ENCODE measurements at places on chromosomes 2 and 18. TPM values are rescaled to one million over a fixed set of nuclear protein-coding genes. Genes with fewer than 3 reads are reported as not detected.

The ACTR1B gene
- total RNA-seq = 91.2 TPM

The ASTL gene
- not detected for total RNA-seq

DNA sequence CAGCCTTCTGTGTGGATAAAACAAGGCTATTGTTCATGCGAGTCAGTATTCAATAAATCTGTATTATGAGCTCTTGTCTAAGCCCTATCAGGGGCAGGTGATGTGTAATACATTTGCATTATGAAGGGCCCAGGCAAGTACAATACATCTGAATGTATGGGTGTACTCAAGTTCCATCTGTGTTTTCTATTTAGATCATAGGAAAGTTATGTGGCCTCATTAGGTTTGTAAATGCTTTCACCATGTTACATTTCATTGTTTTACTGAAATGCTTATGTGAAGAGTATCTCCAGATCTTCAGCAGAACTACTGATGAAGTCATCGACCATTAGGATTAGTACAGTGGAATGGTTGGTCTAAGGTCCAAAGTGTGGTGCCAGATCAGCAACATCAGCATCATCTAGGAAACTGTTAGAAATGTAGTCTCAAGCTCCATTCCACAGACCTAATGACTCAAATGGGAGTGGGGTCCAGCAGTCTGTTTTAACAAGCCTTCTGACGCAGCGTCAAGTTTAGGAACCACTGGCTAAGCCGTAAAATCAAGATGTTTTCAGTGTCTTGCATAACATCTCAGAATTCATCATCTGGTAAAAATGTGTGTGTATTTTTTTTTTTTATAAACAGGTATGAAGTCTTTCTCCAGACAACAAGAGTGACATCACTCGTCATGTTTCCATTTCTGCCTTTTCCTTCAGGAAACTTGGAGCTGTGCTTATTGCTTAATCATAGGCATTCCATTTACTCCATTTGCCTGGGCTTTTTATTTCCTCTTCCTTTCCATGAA, 80.5 kb downstream of the LYPD6 start:
- DNase-seq = no peak
- no peaks in the 10 kb centered on the region for H3K36me3 ChIP-seq
- no peak overlapping the region for H3K4me3 ChIP-seq
- H3K27me3 ChIP-seq = no peaks in the 10 kb centered on the region
- H3K4me1 ChIP-seq = no peaks in the 10 kb centered on the region
- no peak overlapping the region for H3K27ac ChIP-seq

GRCh38 chr2:108382196-108382595, 4.4 kb downstream of the SULT1C4 start:
- H3K36me3 ChIP-seq = no peaks in the 10 kb centered on the region
- DNase-seq = no peak
- no peak overlapping the region for H3K4me3 ChIP-seq
- H3K27ac ChIP-seq = no peak overlapping the region
- no peaks in the 10 kb centered on the region for H3K27me3 ChIP-seq

GRCh38 chr2:235924675-235925063, 243.5 kb downstream of the GBX2 start:
- H3K27me3 ChIP-seq = no peaks in the 10 kb centered on the region
- no peaks in the 10 kb centered on the region for H3K36me3 ChIP-seq
- no peak overlapping the region for H3K27ac ChIP-seq
- no peaks in the 10 kb centered on the region for H3K4me1 ChIP-seq
- no peak overlapping the region for H3K4me3 ChIP-seq

DNA sequence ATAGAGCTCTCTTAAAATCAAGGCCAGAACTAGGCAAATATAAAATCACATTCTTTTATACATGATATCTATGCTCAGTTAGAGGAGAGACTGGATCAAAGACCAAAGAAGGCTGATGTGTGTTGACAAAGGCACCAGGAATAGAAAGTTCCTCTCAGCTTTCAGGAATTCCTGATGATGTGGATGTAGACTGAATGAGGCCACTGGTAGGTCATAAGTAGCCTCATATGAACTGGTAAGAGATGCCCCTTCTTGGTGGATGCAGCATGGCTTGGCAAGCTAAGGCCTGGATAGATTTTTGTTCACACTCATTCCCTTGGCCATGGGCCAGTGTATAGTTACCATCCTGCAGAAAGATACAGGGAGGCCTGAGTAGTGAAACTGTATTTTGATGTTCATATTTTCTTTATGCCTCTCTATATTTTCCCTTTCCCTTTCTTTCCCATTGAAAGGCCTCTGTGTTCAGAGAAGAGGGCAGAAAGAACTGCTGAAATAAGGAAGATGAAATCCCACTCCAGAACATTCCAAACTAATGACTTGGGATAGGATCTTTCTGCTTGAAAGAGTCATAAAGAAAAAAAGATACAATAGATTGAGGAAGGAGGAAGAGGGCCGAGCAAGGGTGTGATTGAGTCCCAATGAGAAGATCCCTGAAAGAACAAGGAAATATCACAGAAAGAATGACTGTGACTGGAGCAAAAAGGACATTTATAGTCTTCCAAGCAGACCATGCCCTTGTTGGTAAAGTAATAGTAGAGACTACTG, 2182.7 kb upstream of the PIK3C3 start:
- no peaks in the 10 kb centered on the region for H3K4me1 ChIP-seq
- no peaks in the 10 kb centered on the region for H3K36me3 ChIP-seq
- H3K27me3 ChIP-seq = no peaks in the 10 kb centered on the region
- no peak overlapping the region for H3K27ac ChIP-seq

DNA sequence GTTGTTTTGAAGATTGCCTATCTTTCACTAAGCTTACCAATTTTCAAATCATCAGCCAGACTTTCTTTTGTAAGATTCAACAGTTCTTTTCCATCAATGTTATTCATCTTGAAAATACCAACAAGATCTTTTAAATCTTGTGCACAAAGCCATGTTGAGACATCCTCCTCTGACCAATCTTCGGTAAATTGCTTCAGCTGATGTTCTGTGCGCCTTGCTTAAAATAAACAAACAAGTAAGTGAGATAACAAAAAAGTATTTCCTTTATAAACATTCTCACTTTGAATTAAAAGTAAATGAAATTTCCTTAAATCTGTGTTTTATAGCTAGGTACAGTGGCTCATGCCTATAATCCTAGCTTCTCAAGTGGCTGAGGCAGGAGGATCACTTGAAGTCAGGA, 30.3 kb downstream of the WDSUB1 start:
- H3K4me1 ChIP-seq = peaks cover 2% of the 10 kb centered on the region
- no peaks in the 10 kb centered on the region for H3K27me3 ChIP-seq
- DNase-seq = no peak
- no peak overlapping the region for H3K4me3 ChIP-seq
- no peaks in the 10 kb centered on the region for H3K36me3 ChIP-seq

DNA sequence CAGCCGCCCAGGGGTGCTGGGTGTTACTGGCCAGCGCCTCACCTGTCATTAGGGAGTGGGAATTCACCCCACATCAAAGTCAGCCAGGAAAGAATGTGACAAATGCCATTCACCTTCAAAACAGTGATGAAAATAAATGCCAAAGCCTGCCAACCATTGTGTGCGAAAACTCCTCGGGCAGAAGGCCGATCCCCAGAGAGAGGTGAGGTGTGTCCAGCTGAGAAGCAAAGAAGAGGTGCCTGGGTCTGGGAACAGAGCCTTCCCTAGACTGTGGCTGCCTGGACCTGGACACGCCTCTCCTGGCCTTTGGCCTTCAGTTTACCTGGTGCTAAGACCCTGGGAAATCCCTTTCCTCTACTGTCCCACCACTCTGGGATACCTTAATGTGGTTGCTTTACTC, 142.7 kb downstream of the CYP26B1 start:
- no peak for DNase-seq
- no peak overlapping the region for H3K4me3 ChIP-seq
- no peak overlapping the region for H3K27ac ChIP-seq
- no peaks in the 10 kb centered on the region for H3K36me3 ChIP-seq
- no peaks in the 10 kb centered on the region for H3K4me1 ChIP-seq
- no peaks in the 10 kb centered on the region for H3K27me3 ChIP-seq

DNA sequence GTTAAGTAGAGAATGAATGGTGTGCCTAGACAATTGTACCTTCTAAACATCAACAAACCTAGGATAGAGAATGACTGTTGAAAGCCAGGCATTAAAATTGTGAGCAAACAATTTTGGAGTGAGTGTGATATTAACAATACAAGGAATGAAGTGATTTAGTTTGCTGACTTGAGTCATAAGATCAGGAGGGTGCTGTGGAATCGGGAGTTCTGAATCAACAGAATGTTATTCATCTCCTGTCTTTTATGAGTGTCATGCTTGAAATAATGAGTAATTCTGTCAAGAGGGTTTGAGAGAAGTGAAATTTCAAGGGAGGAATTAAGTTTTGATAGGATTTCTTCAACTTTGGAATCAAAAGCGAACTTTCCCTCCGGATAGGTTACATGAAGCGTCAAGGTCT, 214.4 kb upstream of the DSEL start:
- H3K4me1 ChIP-seq = no peaks in the 10 kb centered on the region
- no peak for DNase-seq
- no peak overlapping the region for H3K4me3 ChIP-seq
- no peaks in the 10 kb centered on the region for H3K36me3 ChIP-seq
- no peak overlapping the region for H3K27ac ChIP-seq

DNA sequence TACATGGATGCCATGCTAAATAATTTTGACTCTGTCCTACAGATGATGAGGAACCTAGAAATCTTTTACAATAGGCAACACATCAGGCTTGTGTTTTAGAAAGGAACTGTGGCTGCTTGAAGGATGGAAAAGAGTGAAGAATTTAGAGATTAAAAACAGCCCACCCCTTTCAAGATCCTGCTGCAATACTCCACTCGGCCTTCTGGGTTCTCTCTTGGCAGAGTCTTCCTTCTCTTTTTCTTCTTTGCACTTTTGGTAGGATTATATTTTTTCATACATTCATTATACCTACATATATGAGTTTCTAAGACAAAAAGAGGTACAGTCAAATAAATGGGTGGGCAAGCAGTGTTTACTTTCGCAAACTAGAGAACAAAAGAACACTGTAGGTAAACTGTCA, 474.3 kb downstream of the ERBB4 start:
- no peak overlapping the region for H3K4me3 ChIP-seq
- no peak overlapping the region for H3K27ac ChIP-seq
- H3K36me3 ChIP-seq = no peaks in the 10 kb centered on the region
- no peaks in the 10 kb centered on the region for H3K4me1 ChIP-seq

DNA sequence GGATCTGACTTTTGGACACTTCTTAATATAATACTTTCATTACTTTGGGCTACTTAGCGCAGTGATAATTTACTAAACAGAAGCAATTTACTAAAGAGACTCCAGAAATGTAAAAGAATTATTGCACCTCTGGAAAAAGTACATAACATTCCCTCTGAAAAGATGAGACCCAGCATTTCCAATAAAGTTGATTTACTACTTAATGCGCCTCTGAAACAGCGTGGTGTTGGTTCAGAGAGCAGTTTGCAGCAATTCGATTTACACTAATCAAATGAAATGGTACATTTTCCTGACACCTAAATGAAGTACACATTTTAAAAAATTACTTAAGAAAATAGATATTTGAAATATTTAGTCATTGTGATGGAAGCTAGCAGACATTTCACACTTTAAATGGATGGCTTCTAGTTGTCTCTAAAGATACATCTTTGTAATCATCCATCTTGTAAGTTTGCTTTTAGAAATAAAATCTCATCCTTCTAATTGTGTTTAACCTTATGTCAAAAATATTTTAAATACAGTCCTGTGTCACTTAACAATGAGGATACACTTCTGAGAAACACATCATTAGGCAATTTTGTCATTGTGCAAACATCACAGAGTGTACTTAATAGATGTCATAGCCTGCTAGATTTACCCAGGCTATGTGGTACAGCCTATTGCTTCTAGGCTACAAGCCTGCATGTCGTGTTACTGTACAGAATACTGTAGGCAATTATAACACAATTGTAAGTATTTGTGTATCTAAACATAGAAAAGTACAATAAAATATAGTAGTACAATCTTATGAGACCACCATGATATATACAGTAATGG, 284.6 kb upstream of the UBE2E3 start:
- H3K36me3 ChIP-seq = no peaks in the 10 kb centered on the region
- H3K27me3 ChIP-seq = no peaks in the 10 kb centered on the region
- no peak for DNase-seq
- H3K4me3 ChIP-seq = no peak overlapping the region

- H3K4me3 ChIP-seq = no peak overlapping the region
- DNase-seq = no peak
- no peaks in the 10 kb centered on the region for H3K27me3 ChIP-seq
- no peaks in the 10 kb centered on the region for H3K36me3 ChIP-seq
- no peaks in the 10 kb centered on the region for H3K4me1 ChIP-seq
These were observed 9.9 kb upstream of the ABHD3 start for GRCh38 chr18:21714474-21714873.

DNA sequence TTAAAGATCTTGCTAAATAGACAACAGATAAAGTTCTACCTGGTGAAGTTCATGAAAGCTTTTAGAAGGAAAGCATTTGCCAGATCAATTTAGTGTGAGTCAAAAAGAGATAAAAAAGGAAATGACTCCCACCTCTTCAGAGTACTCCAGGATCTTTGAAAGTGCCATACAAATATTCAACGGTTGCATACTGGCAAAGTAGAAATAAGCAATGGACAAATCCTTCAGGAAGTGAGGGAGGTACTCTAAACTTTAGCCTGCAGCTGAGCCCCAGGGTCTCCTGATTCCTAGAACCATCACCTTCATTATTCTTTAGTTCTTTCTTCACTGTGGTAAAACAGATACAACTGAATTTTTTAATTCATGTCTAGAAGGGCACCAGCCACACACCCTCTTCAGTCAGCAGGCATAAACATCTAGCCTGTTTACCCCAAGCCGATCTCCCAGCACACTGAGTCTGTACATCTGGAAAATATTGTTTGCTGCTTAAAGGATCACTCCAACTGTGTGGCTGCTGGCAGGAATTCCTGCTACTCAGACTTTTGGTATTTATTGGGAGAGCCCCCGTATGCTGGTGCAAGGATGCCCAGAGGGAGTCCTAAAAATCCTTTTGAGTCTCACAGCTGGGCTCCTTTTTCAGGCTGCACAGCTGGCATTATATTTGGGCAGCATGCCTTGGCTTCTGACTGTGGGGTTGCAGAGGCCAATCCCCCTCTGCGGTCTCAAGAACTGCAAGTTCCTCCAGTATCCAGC, 72.3 kb upstream of the SESTD1 start:
- H3K4me3 ChIP-seq = no peak overlapping the region
- no peaks in the 10 kb centered on the region for H3K4me1 ChIP-seq
- H3K36me3 ChIP-seq = no peaks in the 10 kb centered on the region

GRCh38 chr2:33136566-33136965, 189.8 kb downstream of the LTBP1 start:
- no peak overlapping the region for H3K4me3 ChIP-seq
- no peaks in the 10 kb centered on the region for H3K4me1 ChIP-seq
- peak overlapping the region; percentile 82 for H3K27ac ChIP-seq
- H3K36me3 ChIP-seq = no peaks in the 10 kb centered on the region

GRCh38 chr2:198880421-198880820, 577.3 kb downstream of the SATB2 start:
- H3K4me3 ChIP-seq = no peak overlapping the region
- no peak overlapping the region for H3K27ac ChIP-seq
- no peaks in the 10 kb centered on the region for H3K4me1 ChIP-seq
- H3K36me3 ChIP-seq = no peaks in the 10 kb centered on the region
- DNase-seq = no peak
